ENCODE measurements at places on chromosomes 1 and 21.

GRCh38 chr1:23555986-23556634 lies 3.2 kb downstream of the ID3 start:
- DNase-seq: peak; percentile 88

DNA sequence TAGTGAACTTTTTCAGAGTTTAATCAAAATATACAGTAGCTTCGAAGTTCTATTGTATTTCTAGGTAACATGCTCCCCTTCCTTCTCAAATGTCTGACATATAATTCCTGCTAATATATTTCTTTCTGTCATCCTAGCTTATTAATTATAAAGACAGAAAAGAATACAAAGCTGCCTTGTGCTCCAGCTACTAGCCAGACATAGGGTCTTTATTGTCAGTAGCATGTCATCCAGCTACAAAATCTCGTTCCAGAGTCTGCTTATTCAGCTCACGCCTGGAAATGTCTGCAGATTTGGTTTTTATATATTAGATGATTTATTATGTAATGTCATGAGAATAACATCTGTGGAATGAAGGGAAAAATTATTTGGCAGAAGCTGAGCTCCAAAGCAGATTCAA lies 1102.8 kb downstream of the BRINP3 start:
- DNase-seq: no peak

- DNase-seq: no peak
These were observed 625 bp upstream of the NEGR1 start for GRCh38 chr1:72283022-72283306.

DNA sequence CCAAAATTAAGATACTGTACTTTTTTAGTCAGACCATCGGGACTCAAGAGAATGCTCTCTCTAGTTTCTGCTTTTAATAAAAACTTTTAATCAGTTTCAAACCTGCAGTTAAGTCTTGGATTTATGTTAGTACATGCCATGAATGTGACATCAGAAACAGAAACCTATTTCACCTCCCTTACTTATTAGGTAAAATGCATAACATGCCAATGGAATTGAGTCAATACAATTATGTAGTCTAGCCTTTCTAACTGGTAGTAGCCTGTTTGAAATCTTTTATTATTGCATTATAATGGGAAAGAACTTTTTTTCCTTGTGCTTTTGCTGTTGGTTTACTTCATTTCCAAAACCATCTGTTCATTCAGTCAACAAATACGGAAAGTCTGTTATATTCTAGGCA lies 4.8 kb downstream of the PHACTR4 start:
- no peak for DNase-seq

- no peak for DNase-seq
These were observed 15.9 kb downstream of the AKIRIN1 start for GRCh38 chr1:39006726-39007645.

DNA sequence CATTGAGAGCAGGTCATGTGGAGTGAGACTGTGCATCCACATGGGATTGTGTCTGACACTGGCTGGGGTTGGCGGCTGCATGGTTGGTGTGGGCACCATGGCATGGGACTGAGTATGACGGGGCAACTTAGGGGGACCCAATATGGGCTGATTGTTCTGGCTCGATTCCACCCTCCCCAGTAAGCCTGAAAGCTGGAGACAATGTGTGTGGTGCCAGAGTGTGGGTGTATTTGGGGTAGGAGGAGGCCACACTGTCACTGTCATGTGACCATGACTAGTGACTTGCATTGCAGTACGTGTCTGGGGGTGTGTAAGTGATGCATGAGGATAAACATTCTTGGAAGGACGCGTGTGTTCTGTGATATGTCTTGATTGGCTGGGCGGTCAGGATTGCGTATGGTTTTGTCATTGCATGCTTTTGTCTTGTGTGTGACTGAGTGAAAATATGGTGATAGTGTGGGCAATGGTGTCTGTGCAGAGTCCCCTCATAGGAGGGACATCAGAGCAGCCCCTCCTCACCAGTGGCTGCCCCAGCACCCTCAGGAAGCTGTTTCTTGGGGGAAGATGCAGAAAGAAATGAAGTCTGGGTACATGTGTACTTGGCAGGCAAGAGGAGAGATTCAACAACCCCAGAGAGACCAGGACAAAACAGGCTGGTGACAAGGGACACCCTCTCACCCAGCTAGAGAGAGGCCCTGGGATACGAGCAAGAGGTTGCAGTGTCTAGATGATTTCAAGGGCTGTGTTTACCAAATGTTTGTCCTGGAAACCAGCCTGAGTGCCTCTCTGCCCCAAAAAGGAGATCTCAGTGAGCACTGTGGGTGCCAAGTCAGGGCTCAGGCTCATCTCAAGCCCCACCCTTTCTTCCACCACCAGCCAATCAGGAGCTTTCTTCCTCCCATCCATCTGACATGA lies 36.3 kb downstream of the SDC3 start:
- DNase-seq: no peak

DNA sequence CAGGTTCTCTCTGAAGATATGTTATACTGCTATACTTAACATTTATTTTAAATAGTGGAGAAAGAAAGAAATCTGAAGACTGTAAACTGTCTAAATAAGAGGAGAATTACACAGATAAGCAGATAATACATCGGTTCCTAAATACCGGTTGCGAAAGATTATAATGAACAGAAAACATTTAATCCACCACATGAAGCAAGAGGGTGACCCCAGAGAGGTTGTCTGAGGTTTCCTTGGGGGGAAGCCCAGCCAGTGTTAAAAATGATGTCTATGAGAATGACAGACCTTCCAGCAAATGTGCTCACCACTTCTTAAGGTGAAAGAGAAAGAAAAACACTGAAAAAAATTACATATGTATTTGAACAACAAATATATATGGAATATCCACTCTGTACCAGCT lies 356.4 kb upstream of the KAZN start:
- DNase-seq: no peak

All from brain microvascular endothelial cell (primary cell).